ENCODE measurements at places on chromosomes 16 and 17.

DNA sequence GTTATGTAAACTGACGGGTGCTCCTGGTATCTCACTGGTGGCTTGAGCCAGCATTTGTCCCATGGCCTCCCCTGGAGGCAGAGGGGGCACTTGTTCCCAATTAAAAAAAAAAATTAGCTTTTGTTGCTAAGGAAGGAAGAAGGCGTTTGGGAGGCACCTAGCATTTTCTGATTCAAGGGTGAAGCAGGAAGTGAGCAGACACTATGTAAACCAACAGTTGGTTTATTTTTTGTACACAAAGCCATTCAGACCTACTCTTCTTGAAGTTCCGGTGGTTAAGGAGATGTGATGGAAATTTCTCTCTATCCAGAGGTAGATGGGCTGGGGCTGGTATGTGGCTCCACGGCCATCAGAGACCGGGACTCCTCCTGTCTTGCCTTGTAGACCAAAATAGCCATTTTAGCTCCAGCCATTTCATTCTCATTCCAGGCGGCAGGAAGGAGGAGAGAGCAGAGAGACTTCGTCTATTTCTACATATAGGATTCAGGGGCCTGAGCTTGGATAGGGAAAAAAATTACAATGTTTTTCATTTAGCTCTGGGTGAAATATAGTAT, 103.0 kb downstream of the SNX29 start:
- no peak overlapping the region for H3K4me3 ChIP-seq
- no peaks in the 10 kb centered on the region for H3K4me1 ChIP-seq
- no peaks in the 10 kb centered on the region for H3K27me3 ChIP-seq
- H3K27ac ChIP-seq: no peak overlapping the region

DNA sequence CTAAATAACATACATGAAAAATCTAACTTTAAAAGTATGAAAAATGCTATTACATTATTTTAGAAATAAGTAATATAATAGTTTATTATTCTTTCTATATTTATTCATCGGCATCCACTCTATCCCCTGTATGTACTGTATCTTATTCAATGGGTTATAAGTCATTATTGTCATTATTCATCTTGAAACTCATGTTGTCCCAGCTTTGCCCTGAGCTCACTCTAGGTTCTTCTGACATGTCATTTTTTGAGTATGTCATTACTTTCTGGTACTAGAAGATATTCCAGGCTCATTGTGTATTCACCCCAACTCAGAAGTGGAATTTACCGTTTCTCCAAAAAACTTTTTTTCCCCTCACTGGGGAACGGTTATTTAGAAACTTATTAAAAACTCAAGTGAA, 53.0 kb upstream of the MNT start:
- no peaks in the 10 kb centered on the region for H3K27me3 ChIP-seq
- no peak overlapping the region for H3K27ac ChIP-seq
- H3K4me3 ChIP-seq: no peak overlapping the region
- no peaks in the 10 kb centered on the region for H3K36me3 ChIP-seq
- no peaks in the 10 kb centered on the region for H3K4me1 ChIP-seq

GRCh38 chr16:13269905-13270528, 368.6 kb downstream of the SHISA9 start:
- no peak overlapping the region for H3K4me3 ChIP-seq
- H3K4me1 ChIP-seq: peaks cover 21% of the 10 kb centered on the region
- DNase-seq: peak; percentile 43
- no peaks in the 10 kb centered on the region for H3K36me3 ChIP-seq

DNA sequence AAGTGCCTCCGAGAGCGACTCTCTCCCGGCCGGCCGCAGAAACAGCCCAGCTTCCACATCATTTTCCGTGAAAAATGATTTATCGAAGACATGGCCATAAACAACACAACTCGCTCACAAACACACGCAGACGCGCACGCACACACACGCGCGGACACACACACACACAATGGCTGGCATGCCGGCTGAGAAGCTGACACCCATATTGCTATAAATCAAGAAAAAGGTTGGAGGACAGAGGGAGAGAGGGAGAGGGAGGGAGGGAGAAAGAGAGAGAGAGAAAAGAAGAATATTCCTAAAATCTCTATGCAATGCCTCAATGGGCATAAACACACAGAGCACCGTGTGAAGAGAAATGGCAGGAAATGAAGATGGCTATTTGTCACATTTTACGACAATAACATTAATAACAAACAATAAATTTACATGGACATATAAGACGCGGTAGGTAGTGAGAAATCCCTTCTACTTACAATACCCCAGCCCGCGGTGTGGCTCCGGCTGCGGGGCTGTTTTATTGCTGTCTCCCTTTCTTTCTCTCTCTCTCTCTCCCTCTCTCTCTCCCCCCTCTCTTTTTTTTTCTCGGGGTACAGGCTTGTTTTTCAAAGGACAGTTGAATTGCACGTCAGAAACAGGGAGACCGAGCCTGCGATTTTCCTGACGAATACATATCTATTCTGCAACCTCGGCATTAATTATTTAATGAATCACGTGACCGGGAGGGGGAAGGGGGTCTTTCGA, 9.5 kb downstream of the HOXB4 start:
- no peak overlapping the region for H3K4me3 ChIP-seq
- no peak for DNase-seq
- H3K27ac ChIP-seq: peak overlapping the region; percentile 10
- no peaks in the 10 kb centered on the region for H3K4me1 ChIP-seq
- no peaks in the 10 kb centered on the region for H3K27me3 ChIP-seq
- H3K36me3 ChIP-seq: no peaks in the 10 kb centered on the region

GRCh38 chr17:45436625-45437464, 4.2 kb upstream of the ARHGAP27 start:
- no peak for DNase-seq
- H3K36me3 ChIP-seq: no peaks in the 10 kb centered on the region
- no peak overlapping the region for H3K4me3 ChIP-seq
- H3K27me3 ChIP-seq: no peaks in the 10 kb centered on the region

GRCh38 chr17:47774987-47775580, 42.0 kb downstream of the TBX21 start:
- H3K4me1 ChIP-seq: no peaks in the 10 kb centered on the region
- DNase-seq: no peak
- no peak overlapping the region for H3K27ac ChIP-seq
- H3K27me3 ChIP-seq: no peaks in the 10 kb centered on the region
- no peak overlapping the region for H3K4me3 ChIP-seq

GRCh38 chr16:89413811-89414585, 76.4 kb downstream of the ANKRD11 start:
- H3K27ac ChIP-seq: peak overlapping the region; percentile 66
- no peak overlapping the region for H3K4me3 ChIP-seq
- H3K36me3 ChIP-seq: no peaks in the 10 kb centered on the region

GRCh38 chr17:28871056-28871579, 16.3 kb downstream of the ERAL1 start:
- no peaks in the 10 kb centered on the region for H3K36me3 ChIP-seq
- DNase-seq: no peak
- no peaks in the 10 kb centered on the region for H3K4me1 ChIP-seq
- H3K27ac ChIP-seq: no peak overlapping the region
- no peak overlapping the region for H3K4me3 ChIP-seq

GRCh38 chr17:36728030-36728991, 126.9 kb downstream of the MRM1 start:
- no peak overlapping the region for H3K27ac ChIP-seq
- no peaks in the 10 kb centered on the region for H3K4me1 ChIP-seq
- DNase-seq: no peak
- H3K27me3 ChIP-seq: peaks cover 8% of the 10 kb centered on the region

DNA sequence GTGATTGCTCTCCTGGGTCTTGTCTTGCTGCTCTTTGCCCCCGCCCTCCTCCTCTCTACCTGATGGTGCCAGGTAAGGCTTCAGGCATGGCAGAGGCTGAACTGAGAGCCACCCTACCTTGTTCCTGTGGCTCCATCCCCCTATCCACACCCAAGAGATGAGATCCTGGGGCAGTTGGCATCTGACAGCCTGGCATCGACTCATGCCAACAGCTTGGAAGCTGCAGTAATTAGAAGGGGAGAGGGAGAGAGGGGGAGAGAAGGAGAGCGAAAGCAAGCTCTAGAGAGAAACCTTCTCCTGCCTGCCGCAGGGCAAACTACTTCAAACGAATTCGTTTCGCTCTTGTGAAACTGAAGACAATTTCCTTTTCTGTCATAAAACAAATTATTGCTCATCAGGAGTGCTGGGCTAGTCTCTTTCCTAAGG, 13.8 kb upstream of the SP6 start:
- H3K36me3 ChIP-seq: no peaks in the 10 kb centered on the region
- H3K27me3 ChIP-seq: no peaks in the 10 kb centered on the region
- H3K27ac ChIP-seq: no peak overlapping the region
- peak; percentile 27 for DNase-seq
- H3K4me1 ChIP-seq: no peaks in the 10 kb centered on the region
- H3K4me3 ChIP-seq: no peak overlapping the region

- peak; percentile 73 for DNase-seq
- peaks cover 70% of the 10 kb centered on the region for H3K4me1 ChIP-seq
- peaks cover 13% of the 10 kb centered on the region for H3K36me3 ChIP-seq
- no peak overlapping the region for H3K4me3 ChIP-seq
Observed at GRCh38 chr17:81867991-81868673, 3.0 kb downstream of the ARHGDIA start.

DNA sequence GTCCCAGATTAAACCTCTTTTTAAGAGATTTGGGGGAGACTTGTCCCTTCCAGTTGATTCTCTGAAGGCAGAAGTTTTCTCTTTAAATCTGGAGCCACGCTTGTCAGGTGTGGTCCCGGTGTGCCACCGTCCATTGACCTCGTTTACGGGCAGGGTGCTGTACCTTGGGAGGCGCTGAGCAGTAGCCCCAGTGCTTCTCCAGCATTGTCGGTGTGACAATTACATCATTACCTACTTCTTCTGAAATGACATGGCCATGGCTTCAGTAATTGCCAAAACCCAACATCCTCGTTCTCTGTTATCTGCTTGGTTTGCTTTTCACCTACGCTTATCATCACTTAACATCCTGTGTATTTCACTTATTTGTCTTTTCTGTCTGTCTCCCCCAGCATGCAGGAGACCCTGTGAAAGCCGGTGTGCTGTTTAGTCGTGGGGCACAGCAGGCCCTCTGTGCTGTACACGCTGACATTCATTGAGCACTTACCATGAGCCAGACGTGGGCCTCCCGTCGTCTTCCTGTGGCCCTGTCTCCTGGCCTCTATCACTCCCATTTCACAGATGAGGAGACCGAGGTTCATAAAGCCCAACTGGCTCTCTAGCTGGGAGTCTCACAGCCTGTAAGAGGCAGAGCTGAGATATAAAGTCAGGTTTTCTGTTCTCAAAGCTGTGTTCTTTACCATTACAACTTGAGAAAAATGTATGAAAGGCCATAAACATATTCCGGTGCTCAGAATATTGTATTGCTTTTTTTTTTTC, 143.9 kb downstream of the CMIP start:
- no peaks in the 10 kb centered on the region for H3K27me3 ChIP-seq
- H3K4me1 ChIP-seq: peaks cover 11% of the 10 kb centered on the region
- DNase-seq: no peak
- H3K4me3 ChIP-seq: no peak overlapping the region

GRCh38 chr17:82274134-82275020, 877 bp upstream of the CSNK1D start:
- no peak for DNase-seq
- H3K36me3 ChIP-seq: no peaks in the 10 kb centered on the region
- H3K27me3 ChIP-seq: no peaks in the 10 kb centered on the region
- H3K4me1 ChIP-seq: peaks cover 26% of the 10 kb centered on the region
- H3K27ac ChIP-seq: peak overlapping the region; percentile 99
- peak overlapping the region; percentile 99 for H3K4me3 ChIP-seq

DNA sequence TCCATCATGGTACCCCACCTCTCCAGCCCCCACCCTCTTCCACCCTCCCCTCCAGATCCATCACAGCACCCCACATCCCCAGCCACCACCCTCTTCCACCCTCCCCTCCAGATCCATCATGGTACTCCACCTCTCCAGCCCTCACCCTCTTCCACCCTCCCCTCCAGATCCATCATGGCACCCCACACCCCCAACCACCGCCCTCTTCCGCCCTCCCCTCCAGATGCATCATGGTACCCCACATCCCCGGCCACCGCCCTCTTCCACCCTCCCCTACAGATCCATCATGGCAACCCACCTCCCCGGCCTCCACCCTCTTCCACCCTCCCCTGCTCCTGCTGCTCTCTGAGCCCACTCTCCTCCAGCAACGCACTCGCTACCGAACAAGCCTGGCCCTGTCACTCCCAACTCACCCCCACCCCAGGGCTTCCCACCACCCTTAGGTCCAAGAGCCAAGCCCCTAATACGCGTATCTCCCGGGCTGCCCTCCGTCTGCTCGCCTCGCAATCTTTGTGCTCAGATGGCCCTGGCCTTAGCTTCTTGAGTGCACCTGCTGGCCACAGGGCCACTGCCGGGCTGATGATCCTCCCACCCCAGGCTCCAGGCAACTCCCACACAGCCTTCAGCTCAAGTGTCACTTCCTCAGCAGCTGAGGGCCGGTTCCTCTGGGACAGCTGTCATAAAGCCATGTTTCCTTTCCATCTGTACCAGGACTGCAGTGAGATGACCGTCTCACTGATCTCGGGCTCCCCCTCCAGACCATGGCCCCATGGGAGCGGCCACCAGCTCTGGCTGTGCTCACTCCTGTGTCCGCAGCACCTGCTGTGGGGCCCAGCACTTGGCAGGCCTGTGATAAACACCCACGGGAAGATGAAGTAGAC, 25.5 kb downstream of the KDM8 start:
- no peaks in the 10 kb centered on the region for H3K36me3 ChIP-seq
- no peaks in the 10 kb centered on the region for H3K4me1 ChIP-seq
- no peak overlapping the region for H3K4me3 ChIP-seq
- no peaks in the 10 kb centered on the region for H3K27me3 ChIP-seq

DNA sequence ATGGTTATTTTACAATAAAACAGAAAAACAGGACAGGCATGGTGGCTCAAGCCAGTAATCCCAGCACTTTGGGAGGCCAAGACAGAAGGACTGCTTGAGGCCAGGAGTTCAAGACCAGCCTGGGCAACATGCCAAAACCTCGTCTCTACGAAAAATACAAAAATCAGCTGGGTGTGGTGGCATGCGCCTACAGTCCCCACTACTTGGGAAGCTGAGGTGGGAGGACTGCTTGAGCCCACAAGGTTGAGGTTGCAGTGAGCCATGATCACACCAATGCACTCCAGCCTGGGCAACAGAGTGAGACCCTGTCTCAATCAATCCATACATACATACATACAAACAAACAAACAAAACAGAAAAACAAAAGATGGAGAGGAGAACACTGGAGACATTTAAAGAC, 45.6 kb downstream of the USP31 start:
- H3K27ac ChIP-seq: peak overlapping the region; percentile 96
- H3K27me3 ChIP-seq: no peaks in the 10 kb centered on the region
- H3K4me1 ChIP-seq: peaks cover 17% of the 10 kb centered on the region

GRCh38 chr16:2236337-2237101, at the start of gene DNASE1L2:
TSS of gene DNASE1L2 (plus strand) at chr16:2236444. CDS start at chr16:2236817, 373 bp downstream.
- H3K27me3 ChIP-seq: no peaks in the 10 kb centered on the region
- H3K27ac ChIP-seq: no peak within 1 kb of the TSS
- DNase-seq: no peak
- no peak within 1 kb of the TSS for H3K4me3 ChIP-seq
- H3K4me1 ChIP-seq: no peaks in the 10 kb centered on the region

- peak; percentile 55 for DNase-seq
- H3K4me3 ChIP-seq: no peak overlapping the region
Observed at GRCh38 chr16:89119661-89120141, 26.0 kb downstream of the ACSF3 start.

GRCh38 chr17:9684955-9685621, 39.8 kb downstream of the USP43 start:
- no peak overlapping the region for H3K4me3 ChIP-seq
- peak overlapping the region; percentile 16 for H3K27ac ChIP-seq
- H3K27me3 ChIP-seq: no peaks in the 10 kb centered on the region
- H3K36me3 ChIP-seq: no peaks in the 10 kb centered on the region
- peaks cover 9% of the 10 kb centered on the region for H3K4me1 ChIP-seq

- no peak overlapping the region for H3K4me3 ChIP-seq
- H3K27ac ChIP-seq: no peak overlapping the region
- DNase-seq: no peak
- H3K27me3 ChIP-seq: no peaks in the 10 kb centered on the region
Observed at GRCh38 chr17:47707056-47707804, 13.3 kb downstream of the TBKBP1 start.

GRCh38 chr16:67657751-67658518, 2.1 kb downstream of the ACD start:
- H3K27ac ChIP-seq: no peak overlapping the region
- no peak for DNase-seq
- no peaks in the 10 kb centered on the region for H3K36me3 ChIP-seq
- H3K27me3 ChIP-seq: no peaks in the 10 kb centered on the region

Data from right lobe of liver (tissue), 6 donors.